Right atrium auricular region (tissue), 2 donors: ENCODE measurements at places on chromosomes 1 and 21.

- no peak for DNase-seq
Measured at GRCh38 chr1:91997607-91998195, 32.1 kb upstream of the EPHX4 start.

DNA sequence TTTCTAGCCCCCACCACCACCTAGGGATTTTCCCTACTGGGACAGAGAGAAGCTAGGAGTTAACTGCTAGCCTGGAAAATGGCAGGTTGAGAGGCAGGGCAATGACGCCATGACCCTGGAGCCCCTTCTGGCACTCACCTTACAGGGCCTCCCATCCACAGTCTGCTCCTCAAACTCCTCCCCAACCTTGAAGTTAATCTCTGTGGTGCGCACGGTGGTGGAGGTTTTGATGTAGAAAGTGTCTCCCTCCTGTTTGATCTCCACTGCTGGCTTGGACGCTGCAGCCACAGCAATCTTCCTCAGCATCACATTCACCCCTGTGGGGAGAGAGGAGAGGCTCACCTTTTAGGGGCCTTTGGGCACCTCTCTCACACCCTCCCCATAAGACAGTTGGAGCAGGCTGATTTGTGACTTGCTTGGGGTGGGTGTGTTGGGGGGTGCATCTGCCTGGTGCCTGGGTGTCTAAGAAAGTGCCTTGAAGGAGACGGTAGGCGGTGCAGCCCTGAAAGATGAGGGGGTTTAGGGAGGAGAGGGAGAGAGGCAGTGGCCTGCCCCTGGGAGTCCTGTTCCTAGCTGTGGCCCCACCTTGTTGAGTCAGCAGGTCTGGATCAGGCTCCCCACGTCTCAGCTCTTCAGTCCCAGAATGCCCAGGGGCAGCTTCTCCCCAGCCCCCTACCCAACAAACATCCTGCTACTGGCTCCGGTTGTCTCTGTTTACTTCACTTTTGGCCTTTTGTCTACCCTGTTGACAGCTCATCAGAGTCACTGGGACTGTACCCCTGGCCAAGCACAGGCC lies 4.4 kb downstream of the CRABP2 start:
- DNase-seq: no peak

DNA sequence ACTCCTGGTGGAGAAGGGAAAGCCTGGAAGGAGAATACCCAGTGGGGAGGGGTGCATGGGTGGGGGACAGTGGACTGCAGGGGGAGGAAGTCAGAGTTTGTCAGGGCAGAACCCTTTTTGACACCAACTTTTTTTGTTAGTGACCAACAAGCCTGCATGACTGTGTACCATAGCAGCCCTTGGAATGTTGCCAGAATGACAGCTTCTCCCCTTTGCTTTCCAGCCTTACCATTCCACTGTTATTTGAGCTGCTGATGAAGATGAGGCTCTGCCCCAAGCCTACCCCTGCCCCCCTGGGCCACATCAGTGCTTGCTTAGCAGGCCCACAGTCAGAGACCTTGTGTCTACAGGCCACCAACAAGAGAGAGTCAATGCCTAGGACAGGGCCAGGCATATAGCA lies 341.2 kb downstream of the HHAT start:
- no peak for DNase-seq

DNA sequence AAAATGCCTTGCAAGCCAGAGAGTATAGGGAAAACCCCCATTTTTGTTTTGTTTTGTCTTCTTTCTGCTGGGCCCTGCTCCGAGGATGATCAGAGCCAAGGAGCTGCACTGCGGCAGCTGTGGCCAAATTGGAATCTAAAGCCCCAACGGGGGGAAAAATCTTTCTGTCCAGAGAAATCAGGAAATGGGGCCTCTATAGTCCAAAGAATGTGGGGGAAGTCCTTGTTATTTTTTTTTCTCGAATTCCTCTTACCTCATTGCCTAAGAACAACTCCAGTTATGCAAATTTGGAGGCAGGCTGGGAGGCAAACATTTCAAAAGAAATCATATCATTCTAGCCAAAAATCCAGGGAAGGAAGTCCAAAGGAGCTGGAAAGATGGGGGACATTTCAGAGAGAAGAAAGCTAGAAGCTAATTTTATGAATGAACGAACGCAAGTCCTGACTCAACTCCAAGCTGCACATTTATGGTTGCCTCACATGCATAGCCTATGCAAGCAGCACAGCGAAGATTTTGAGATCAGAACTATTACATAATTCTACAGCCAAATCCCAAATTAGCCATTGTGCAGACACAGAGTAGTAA lies 263.2 kb downstream of the KCTD3 start:
- DNase-seq: no peak

- DNase-seq: peak; percentile 54
Measured at GRCh38 chr1:153430561-153430960, 14.2 kb downstream of the S100A7A start.

GRCh38 chr1:198245379-198245778 lies 88.6 kb downstream of the NEK7 start:
- DNase-seq: no peak

GRCh38 chr1:221987860-221988520 lies 246.1 kb upstream of the DUSP10 start:
- DNase-seq: no peak

DNA sequence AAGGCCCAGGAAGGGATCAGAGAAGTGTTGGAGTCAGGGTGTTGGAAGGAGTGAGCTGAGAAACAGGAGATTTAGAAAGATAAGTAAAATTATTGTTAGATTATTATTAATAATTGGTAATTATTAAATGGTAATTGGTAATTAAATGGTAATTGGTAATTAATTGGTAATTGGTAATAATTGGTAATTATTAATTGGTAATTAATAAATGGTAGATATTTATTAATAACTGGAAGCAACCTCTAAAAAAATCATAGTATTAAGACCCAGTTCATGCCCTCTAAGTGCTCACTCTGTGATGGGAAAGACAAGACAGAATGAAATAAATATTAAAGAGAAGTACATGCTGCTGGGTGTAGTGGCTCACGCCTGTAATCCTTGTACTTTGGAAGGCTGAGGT lies 13.8 kb upstream of the EPS15 start:
- DNase-seq: no peak

GRCh38 chr1:181133969-181134418 lies 45.5 kb downstream of the IER5 start:
- no peak for DNase-seq

GRCh38 chr1:7448986-7449385 lies 322.1 kb upstream of the VAMP3 start:
- DNase-seq: no peak

GRCh38 chr1:198326915-198327314 lies 170.1 kb downstream of the NEK7 start:
- no peak for DNase-seq

GRCh38 chr1:90187323-90187585 lies 192.3 kb downstream of the ZNF326 start:
- no peak for DNase-seq

- no peak for DNase-seq
Measured at GRCh38 chr1:247114351-247115140, 10.4 kb upstream of the ZNF669 start.

DNA sequence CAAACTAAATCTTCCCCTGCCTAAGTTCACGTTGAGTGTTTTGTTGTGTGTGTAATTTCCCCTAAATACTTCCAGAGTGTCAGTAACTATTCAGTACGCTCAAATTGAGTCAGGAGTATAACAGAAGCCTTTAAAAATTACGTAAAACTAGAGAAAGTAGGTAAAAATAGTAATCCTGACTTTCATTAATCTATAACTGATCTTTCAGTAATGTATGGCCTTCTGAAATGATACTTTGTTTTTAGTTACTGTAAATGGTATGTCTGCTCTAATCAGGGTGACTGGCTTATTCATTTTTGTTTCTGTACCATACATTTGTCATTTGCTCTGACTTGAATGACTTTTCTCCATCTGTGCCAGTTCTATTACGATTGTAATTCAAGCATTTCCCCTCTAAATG lies 29.4 kb downstream of the MIER1 start:
- DNase-seq: no peak

- DNase-seq: no peak
Measured at GRCh38 chr1:227391879-227392278, 73.6 kb upstream of the CDC42BPA start.

DNA sequence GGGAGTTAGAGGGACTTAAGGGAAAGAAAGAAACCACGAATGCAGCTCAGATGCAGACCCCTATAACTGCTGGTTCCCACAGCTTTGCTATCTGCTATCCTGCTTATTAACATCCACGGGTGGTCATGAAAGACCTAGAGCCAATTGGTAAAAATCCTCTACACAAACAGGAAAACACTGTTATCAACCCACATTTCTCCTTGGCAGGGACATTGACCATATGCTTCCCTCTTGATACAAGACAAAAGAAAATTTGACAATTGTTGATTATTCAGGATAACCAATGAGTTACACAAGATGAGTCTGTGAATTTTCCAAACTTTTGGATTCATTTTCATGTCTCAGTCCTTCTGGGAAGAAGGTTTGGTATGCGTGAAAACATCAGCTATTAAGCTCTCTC lies 90.4 kb downstream of the TIAM1 start:
- DNase-seq: no peak

GRCh38 chr1:88746916-88747315 lies 62.8 kb downstream of the PKN2 start:
- no peak for DNase-seq

DNA sequence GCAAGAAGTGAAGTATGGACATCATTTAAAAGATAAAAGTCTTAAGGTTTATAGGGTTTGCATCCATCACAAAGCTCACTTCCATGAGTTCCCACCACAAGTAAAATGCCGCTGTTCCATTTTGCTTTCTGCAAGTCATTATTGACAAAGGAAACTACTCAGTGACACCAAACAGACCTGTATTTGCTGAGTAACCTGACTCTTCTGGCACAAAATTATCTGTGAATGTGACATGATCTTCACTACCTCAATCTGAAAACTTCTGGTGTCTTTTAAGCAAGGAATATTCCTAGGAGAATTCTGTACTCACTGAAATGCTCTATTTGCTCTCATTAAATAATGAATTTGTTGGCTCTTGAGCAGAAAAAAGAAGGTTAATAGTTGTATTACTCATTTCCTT lies 1077.4 kb upstream of the ADGRL4 start:
- DNase-seq: no peak

GRCh38 chr1:17377325-17377953 lies 5.4 kb downstream of the PADI6 start:
- DNase-seq: no peak

DNA sequence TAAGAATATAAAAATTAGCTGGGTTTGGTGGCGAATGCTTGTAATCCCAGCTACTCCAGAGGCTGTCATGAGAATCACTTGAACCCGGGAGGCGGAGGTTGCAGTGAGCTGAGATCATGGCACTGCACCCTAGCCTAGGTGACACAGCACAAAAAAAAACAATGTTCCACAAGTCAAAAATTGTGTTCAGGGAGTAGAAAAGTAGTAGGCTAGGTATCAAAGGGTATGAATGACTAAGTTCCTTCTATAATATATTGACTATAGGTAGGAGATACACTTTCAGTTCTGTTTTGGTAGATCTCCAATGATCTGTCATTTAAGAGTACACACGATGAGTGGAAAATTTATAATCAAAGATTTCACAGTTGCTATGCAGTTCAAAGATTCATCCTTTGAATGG lies 16.7 kb downstream of the USP48 start:
- no peak for DNase-seq

- no peak for DNase-seq
Measured at GRCh38 chr1:38586993-38587646, 272.5 kb downstream of the RRAGC start.

GRCh38 chr1:65362545-65362944 lies 53.2 kb downstream of the DNAJC6 start:
- DNase-seq: no peak

DNA sequence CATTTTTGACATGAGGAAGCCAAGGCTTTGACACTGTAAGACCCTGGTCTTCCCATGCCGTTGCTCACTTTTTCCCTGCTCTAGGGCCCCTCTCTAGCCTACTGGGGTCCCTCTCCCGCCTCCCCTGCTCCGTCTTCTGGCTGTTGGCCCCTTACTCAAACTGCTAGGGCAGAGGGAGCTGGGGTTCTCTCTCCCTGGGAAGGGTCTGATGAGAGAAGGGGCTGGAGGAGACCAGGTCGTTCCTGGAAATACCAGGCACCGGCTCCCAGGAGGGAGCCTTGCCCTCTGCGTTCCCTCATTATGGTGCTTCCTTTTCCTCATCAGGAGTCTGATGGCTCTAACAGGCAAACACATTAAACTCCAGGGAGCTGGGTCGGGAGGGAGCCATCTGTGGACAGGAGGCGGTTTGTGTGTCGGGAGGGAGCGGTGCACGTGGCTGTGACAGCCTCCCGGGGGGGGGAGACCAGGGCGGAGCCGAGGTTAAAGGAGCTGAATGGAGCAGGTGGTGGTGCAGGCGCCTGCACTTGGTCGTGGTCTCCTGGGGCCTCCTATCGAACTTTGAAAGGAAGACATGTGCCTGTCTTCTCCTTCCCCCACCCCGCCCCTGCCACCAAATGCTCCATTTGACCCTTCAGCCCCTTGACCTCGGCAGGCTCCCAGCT lies 35.4 kb upstream of the LHX4 start:
- DNase-seq: no peak

- no peak for DNase-seq
Measured at GRCh38 chr1:154745286-154745731, 124.8 kb downstream of the KCNN3 start.

GRCh38 chr1:117567435-117567834 lies 38.4 kb upstream of the TENT5C start:
- peak; percentile 50 for DNase-seq
